ENCODE measurements at places on chromosomes 1 and 21. TPM values are rescaled to one million over a fixed set of nuclear protein-coding genes. Genes with fewer than 3 reads are reported as not detected.

The LHX8 gene
- 0.31 TPM for total RNA-seq

The SPRR1A gene
- 36.3 TPM for total RNA-seq

The GPR89B gene
- 13.8 TPM for total RNA-seq

The MAP3K21 gene
- total RNA-seq, result 3.6 TPM

The PCP4L1 gene
- 3.4 TPM for total RNA-seq

The GNG12 gene
- total RNA-seq, result 17.9 TPM

The RPE65 gene
- 0.14 TPM for total RNA-seq

The PCP4 gene
- 20.3 TPM for total RNA-seq

The ALX3 gene
- total RNA-seq, result 1.4 TPM

The RGS18 gene
- not detected for total RNA-seq

All from type B pancreatic cell (in vitro differentiated cells).